ENCODE measurements at places on chromosomes 12 and 14.

DNA sequence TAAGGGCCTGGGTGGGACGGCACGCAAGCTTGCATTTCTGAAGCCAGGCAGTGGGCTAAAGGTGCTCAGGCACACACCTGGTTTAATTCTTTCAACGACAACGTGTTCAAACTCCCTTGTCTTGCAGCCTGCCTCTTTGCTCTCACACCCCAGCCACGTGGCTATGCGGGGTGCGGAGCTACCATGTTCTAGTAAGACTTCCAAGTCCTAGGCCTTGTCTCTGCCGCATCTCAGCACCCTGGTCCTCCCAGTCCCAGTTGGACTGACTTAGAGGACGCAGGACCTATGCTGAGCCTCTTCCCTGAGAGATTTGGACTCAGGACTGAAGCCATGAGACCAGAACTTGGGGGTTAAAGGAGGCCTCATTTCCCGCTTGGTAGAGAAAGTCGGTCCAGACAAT, 62.2 kb downstream of the CLMN start:
- no peak for DNase-seq

DNA sequence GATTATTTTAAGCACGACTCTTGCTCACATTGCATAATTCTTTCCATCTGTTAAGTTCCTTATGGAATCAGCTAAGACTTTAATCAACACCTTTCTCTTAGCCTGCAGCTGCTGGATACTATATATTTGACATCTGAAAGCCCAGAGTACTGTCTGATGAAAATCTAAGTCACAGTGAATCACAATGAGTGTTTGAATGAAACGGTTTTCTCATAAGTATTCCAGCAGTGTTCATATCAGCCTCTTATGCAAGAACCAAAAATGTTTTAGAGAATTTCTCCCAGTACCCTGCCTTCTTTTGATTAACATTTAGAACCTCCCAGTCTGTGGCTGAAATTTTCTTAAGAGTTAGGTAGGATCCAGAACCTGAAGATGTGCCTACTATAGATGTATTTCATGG, 55.6 kb downstream of the FRMD6 start:
- DNase-seq = peak; percentile 32

DNA sequence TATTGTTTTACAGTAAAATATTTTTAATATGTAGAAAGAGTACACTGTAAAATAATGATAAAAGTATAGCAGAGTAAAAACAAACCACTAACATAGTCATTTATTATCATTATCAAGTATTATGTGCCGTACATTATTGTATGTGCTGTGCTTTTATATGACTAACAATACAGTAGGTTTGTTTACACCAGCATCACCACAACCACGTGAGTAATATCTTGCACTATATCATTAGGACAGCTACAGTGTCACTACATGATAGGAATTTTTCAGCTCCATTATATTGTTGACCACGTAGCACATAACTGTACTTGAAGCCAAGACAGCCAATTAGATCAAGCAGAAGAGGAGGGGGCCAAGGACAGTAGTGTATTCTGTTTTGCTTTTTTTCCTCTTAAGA, 415.4 kb downstream of the RAD51B start:
- no peak for DNase-seq

GRCh38 chr14:104895207-104895785, 29.4 kb upstream of the PLD4 start:
- no peak for DNase-seq

GRCh38 chr12:3669594-3669993, 83.3 kb downstream of the CRACR2A start:
- no peak for DNase-seq

DNA sequence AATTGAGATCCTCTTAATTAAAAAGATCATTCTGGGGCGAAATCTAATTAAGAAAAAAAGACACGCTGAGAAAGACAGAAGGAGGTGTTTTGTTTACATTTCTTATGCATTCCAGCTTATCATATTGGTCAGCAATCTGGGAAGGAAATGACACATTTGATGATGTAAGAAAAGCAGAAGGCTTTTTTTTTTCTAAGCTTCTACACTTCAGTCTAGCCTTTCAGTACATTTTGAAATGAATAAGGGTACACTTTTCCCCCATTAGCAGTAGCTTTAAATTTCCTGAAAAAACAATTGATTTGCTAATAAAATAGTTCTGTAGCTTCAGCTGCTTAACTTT, 5.9 kb upstream of the GSC start:
- DNase-seq = peak; percentile 37

GRCh38 chr12:63420206-63420644, 248.1 kb downstream of the DPY19L2 start:
- DNase-seq = peak; percentile 50

- no peak for DNase-seq
Observed at GRCh38 chr14:24362241-24362960, 5.6 kb upstream of the NFATC4 start.

- DNase-seq = peak; percentile 96
Observed at GRCh38 chr12:6278439-6279255, 31.8 kb upstream of the PLEKHG6 start.

DNA sequence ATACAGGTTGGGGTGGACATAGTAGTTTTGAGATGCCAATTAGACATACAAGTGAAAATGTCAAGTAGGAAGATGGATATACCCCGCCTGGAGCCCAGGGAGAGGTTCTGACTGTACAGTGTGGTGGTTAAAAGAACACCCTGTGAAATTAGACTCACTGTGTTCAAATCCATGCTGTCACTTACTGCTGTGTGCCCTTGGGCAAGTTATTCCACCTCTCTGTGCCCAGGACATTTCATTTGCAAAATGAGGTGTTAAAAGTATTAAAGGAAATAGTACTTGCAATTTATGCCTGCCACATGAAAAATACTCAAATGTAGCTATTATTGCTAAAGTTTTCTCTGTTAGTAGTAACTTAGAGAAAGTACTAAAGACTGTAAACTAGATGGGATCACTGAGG, 18.5 kb downstream of the GALNT4 start:
- no peak for DNase-seq

- peak; percentile 2 for DNase-seq
Observed at GRCh38 chr14:57420986-57421385, 30.6 kb downstream of the NAA30 start.

DNA sequence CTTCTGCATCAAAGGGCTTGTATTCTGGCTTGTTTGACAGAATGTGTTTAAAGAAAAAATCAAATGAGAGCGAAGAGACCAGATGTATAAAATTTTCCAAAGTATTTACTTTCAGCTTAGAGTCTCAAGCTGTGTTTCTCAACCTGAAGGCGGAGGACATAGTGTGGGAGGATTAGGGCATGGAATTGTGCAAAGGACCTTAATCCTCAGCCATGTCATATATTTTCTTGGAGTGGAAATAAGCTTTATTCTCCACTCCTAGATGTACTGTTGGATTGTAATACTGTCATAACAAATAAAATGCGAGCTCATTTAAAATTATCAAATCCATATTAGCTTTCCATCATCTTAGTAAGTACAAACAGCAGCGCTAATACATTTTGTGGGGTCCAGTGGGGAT, 154.0 kb downstream of the PAH start:
- peak; percentile 76 for DNase-seq

GRCh38 chr14:101360054-101360911, 201.0 kb upstream of the DIO3 start:
- DNase-seq = no peak

GRCh38 chr12:27868139-27868538, 88.1 kb upstream of the MANSC4 start:
- peak; percentile 87 for DNase-seq

DNA sequence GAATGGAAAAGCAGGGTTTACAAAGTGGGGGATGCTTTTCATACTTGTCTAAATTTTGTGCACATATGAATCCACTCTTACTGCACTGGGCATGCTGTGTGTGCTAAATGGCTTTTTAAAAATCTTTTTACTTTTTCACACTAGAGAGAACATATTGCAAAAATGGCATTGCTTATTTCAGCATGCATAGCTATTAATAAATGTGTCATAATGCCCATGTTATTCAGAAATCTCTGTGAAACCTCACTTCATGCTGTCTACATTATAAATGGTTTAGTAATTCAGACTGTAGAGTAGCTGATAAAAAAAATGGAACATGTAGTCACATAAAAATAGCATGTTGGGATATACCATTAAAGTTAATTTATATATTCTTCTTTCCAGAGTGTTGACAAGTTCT, 593.8 kb downstream of the RPL10L start:
- DNase-seq = no peak

GRCh38 chr12:119803381-119803791, 73.7 kb downstream of the CIT start:
- DNase-seq = peak; percentile 66

DNA sequence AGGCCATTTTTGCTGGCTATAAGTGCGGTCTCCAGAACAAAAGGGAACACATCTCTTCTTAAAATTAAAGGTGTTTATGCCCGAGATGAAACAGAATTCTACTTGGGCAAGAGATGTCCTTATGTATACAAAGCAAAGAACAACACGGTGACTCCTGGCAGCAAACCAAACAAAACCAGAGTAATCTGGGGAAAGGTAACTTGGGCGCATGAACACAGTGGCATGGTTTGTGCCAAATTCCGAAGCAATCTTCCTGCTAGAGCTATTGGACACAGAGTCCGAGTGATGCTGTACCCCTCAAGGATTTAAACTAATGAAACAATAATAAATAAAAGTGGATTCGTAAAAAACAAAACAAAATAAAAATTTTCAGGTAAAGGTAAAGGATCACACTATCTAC, 33.4 kb downstream of the PKP2 start:
- no peak for DNase-seq

GRCh38 chr12:45336331-45336730, 120.4 kb downstream of the ANO6 start:
- DNase-seq = peak; percentile 86

Measured in adipocyte (in vitro differentiated cells).